ENCODE measurements at places on chromosomes 2 and 18.
A peak's percentile ranks its signal among the peaks of the same experiment; 100 is the strongest.

GRCh38 chr2:197416268-197416667, 18.6 kb downstream of the SF3B1 start:
- DNase-seq: no peak

DNA sequence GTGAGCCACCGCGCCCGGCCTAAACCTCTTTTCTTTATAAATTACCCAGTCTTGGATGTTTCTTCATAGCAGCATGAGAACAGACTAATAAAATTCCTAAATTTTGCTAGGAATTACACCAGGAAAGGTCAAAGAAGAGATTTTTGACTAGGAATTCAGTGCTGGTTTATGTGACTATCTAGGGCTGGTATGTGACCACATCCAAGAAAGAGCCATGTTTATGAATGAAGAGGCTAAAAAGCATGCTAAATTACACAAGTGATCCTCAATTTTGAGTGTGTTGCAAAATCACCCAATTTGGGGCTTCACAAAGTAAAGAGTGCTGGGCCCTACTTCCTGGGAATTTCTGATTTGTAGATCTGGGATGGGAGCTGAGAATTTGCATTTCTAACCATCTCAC, 123.6 kb downstream of the CSRNP3 start:
- no peak for DNase-seq

DNA sequence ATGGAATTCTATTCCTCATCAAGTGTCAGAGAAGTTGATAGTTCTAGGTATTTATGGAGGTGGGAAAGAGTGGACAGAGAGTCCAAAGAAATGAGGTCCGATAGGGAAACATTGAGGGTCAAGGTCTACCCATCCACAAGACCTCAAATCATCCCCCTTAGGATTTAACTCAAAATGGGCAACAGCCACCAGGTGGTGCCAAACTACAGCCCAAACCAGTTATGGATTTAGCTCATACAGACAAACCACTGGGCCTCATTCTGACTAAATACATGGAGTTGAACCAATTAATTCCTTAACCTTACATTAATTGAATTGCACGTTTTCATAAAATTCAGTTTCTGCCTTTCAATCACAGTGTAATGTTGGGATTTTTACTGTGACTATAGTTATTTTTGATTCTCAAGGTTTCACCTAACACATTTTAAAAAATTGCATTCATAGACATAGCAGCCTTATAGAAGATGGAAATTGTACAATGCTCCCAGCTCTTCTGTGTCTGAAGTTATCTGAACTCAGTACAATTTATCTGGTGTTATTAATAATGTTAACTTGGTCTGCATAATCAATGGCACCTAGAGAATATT, 98.2 kb upstream of the HNMT start:
- peak; percentile 11 for DNase-seq

- DNase-seq: no peak
These were observed 165.3 kb downstream of the RNF152 start for GRCh38 chr18:61727241-61728193.

GRCh38 chr18:21110713-21111345, 784 bp downstream of the ROCK1 start:
- DNase-seq: peak; percentile 39

DNA sequence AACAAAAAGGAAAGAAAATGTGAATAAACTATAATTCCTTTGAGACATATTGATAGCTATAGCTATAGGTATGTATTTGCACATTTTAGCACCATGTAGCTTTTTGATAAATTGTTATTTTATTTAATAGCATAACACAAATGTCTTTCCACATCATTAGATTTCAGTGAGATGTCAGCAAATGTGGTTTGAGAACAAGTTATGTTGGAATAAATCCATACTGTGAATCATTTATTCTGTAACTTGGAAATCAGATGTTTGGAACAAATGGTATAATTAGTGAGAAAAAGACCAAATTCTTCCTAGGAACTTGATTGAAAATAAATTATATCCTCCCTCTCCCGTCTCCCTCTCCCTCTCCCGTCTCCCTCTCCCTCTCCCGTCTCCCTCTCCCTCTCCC, 62.8 kb downstream of the NABP1 start:
- DNase-seq: no peak

DNA sequence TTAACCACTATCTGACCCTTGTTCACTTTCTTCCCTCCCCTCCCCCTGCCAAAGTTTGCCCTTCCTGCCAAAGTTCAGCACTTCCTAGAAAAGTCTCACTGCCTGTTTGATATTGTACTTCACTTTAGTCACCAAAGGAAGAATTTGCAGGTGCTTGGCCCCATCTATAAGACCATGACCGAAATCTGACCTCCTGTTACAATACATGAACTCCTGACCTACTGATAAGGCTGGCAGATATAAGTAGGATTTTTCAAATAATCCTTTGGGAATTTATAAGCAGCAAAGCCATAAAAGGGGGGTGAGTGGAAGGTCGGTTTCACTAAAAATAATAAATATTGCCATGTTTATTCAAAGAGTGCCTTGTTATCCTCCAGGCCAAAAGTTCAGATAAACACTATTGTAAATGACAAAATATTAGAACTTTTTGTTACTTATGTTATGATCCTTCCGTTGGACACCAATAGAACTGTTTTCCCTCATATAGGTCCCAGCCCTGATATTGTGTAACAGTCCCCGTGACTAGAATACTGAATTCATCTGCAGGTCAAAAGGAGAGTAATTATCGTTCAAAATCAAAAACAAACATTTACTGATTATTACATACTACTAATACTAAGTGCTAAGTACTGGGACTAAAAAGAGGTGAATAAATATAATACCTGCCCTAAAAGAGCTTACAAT, 277.6 kb downstream of the EXOC6B start:
- no peak for DNase-seq

GRCh38 chr2:219111375-219112061, 49.1 kb downstream of the NHEJ1 start:
- no peak for DNase-seq

DNA sequence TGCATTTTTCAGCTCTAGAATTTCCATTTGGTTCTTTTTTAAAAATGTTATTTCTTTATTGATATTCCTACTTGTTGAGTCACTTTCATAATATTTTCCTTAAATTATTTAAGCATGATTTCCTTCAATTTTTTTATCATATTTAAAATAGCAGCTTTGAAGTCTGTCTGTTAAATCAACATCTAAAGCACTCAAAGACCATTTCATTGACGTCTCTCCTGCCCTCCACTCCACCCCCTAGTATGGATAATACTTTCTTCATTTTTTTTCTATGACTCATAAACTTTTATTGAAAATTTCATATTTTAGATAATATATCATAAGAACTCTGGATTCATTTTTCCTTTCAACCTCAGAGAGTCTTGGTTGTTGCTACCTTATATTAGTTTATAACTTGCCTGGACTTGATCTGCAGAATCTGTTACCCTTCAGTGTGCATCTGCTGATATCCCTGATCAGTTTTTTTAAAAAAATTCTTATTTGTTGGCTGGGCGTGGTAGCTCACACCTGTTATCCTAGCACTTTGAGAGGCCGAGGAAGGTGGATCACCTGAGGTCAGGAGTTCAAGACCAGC, 59.0 kb upstream of the ZNF396 start:
- DNase-seq: no peak

DNA sequence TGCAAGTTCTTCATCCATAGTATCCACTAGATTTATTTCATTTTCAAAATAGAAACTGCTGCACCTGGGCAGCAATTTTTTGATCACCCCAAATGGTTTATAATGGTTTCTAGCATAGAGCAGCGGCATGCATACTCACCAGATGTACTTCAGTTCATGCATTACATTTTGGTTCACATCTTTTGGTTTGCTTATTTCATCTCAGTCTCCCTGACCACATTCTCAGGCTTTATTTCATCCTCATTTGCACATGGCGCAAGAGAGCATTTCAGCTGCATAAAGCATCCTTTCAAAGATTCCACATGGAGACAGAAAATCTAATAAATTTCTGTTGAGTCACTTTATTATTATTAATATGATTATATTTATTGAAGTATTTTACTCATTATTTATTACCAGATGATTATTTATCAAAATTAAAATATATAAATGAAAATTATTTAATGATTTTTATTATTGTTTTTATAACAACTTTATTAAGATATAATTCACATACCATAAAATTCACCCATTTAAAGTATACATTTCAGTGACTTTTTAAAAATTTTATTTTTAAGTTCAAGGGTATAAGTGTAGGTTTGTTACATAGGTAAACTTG, 284.6 kb downstream of the TXNL1 start:
- DNase-seq: no peak

DNA sequence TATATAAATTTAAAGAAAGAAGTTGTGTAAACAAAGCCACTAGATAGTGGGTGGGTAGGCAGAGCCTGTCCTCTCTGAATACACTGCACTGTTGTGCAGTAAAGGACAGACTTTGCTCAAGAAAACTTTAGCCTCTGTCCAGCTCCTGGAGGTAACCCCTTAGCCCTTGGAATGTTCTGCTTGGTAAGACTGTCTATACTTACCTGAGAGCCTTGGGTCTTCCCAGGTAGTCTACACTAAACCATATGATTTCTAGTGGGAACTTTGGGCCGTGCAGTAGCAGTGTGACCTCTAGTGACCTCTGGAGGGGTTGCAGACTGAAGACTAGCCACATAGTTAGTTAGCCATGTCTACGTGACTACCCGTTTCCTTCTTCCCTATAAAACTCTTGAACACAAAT, 678.3 kb upstream of the NRXN1 start:
- peak; percentile 70 for DNase-seq

DNA sequence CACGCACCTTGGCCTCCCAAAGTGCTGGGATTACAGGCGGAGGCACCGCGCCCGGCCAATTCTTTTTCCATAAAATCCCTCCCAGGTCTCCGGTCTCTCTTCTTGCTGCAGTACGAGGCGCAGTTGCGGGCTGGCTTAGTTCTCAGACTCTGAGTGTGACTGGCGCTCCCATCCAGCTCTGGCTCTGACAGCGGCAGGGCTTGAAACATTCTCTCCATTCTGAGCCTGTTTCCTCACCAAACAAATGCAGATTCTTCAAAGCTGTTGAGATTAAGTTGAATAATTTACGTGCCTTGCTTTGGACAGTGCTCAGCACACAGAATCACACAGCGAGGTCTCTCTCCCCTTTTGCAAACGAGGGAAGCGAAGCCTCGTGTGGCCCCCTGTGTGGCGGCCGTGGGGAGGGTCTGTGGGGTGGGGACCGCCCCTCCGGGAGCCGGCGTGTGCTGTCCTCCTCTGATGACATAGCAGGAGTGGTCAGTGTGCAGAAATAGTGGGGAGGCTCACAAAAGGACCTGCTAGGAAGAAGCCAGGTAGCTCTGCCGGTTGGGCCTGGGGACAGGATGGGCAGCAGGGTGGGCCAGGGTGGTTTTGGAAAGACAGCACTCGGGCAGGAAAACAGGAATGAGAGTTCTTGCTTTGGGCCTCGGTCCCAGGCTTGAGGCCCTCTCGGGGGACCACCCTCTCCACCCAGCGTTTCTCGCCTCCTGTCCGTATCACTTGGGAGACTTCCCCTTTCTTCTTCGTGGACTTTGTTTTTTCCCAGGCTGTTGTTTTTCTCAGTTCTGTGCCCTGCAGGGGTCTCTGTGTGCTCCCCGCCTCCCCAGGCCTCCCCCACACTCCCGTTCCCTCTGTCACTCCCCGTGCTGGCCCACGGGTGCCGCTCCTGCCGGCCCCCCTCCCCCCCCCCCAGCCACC, 75.0 kb downstream of the KCNG2 start:
- DNase-seq: no peak

DNA sequence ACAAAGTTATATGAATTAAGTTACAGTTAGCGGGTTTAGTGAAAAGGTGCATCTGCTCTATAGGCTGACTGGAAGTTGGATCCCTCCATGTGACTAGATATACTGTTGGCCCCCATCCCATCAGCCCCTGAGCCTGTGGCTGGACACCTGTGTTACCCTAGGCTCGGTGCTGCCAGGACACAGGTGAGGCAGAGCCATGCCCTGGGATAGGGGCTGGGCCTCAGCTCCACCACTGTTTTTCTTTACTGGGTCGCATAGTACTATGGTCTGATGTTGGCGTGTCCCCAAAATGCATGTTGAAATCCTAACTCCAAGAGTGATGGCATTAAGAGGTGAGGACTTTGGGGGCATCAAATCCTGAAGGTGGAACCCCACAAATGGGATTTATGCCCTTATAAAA, 638.6 kb upstream of the ID2 start:
- DNase-seq: no peak

DNA sequence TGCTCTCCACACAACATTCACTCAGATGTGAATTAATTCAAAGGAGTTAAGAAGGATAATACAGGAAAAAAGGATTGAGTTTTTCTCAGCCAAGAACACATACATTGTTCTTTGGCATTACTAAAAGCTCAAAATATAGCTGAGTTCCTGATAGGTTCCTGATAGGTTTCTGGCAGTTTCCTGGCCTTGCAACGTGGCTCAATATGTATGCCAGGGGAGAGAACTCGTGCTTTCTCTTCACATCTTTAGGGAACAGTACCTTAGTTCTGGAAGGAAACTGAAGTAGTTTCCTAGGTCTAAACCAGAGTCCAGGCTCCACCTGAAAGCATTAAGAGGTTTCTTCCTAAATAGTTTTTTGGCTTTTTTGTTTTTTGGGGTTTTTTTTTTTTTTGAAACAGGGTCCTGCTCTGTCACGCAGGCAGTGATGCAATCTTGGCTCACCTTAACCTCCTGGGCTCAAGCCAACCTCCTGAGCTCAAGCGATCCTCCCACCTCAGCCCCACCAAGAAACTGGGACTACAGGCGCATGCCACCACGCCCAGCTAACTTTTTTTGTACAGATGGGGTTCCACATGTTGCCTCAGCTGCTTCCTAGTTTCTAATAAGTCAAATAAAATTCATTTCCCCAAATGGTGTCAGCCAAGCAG, 42.8 kb downstream of the ESCO1 start:
- DNase-seq: no peak
